A172 (cell line): ENCODE measurements at places on chromosomes 3 and 15. TPM values are rescaled to one million over a fixed set of nuclear protein-coding genes. Genes with fewer than 3 reads are reported as not detected.

DNA sequence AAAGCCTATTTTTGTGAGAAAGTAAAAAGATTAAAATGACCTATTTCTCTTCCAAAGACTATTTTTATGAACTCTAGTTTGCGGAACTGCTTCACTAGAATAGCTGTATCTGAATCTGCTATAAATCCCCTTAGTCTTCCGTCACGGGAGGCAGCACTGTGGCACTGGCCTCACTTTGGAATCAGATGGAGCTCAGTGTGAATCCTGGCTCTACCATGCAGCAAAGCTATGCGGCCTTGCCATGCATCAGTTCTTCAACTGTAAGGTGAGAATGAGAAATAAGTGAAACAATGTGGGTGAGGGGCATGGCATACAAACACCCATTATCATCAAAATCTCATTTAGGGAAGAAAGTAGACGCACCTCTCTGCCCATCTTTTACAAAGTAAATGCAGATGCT, 27.5 kb upstream of the CSPG5 start:
- no peak for DNase-seq

DNA sequence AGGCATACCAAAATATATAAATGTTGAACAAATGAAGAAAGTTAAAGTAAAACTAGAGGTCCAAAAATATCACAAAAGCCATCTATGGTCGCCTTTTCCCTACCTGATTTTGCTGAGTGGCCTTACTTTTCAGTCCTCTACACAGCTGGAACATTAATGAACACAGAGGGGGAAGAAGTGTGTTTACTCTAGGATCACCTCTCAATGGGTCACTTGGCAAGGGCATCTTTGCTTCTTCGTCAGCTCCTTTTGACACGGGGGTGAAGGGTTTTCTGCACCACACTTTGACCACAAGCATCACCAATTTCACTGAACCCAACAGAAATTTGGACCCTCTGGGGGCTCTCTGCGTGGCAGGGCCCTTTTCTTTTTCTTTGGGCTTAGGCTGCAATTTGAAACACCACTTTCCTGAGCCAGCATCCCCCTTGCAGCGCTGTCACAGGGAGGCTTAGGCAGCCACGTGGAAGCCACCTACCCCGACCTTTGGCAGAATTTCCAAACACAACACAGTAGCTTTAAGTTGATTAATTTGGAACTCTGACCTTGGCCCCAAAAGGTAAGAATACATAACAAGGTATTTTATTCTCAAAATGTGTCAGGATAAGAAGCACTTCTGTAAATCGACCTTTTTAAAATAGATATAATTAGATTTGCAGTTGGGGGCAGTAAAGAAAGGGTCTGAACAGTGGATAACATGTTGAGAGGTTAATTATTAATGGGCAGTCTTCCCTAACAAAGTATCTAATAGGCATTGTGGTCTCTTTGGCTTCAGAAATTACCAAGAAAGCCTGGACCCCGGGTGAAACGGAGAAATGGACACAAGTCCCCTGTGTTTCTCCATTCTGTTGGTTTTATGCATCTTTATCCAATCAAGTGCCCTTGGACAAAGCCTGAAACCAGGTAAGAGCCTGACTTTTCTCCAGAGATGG, at the start of gene LIPC:
Gene LIPC (plus strand): TSS at position 771 of the 929 bp plus-strand sequence. CDS start 42 bp downstream, at position 813.
- no peak for DNase-seq

DNA sequence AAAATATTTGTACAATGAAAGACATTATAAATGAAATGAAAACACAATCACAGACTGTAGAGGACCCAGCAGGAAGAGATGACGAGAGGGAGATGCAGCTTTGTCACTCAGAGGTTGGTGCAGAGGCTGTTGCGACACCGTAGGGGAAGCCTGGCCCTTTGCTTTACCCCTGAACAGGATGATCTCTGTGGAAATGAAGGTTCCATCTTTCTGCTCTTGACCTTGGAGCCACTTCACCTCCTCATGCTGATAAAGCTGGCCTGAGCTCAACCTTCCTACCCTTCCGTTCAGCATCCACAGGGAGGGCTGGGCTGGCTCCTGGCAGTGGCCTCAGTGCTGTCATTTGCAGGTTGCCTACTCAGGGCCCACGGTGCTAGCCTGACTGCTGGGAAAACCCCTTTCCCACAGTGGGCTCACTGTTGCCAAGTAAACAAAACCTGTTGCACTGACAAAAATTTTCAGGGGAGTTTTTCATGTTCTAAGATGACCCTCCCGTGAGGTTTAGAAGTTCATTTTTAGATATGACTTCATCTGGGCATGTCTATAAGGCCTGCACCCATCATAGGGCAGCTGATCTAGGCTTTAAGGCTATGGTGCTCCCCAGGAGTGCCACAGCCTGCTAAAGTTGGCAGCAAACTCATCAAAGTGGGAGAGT, 3.0 kb upstream of the CD80 start:
- no peak for DNase-seq

HIGD2B gene
- total RNA-seq = not detected in 2 replicates

DNA sequence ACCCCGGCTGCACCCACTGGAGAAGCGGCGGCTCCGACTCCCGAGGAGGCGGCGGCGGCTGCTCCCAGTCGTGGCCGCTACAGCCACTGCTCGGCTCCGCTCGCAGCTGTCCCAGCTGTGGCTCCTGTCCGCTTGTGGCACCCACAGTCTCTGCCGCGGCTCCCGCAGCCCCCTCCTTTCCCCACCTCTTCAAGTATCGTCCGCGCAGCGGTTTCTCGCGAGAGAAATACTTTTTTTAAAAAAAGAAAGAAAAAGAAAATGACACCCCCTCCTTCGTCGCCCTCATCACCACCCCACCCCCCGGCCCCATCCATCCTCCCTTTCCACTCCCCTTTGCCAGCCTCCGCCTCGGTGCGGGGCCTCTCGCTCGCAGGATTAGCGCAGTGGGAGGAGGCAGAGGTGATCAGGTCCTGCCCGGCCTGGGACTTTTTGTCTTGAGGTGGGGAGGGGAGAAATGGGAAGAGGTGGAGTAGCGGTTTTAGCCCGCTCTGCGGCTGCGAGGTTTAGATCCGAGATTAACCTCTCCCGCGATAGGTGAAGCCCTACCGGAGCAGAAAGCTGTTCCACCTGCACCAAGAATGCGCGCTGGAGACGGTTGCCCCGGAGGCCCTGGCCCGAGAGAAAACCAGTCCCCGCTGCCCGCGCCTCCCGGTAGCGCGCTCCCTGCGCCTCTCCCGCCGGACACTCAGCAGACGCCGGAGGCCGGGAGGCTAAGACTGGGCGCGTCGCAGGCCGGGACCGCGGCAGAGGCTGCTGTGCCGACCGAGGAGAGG, at the start of gene FBN1:
Gene FBN1 (minus strand): TSS at position 152 of the 773 bp plus-strand sequence. CDS start 940 bp downstream, outside the sequence.
- peak; percentile 90 for DNase-seq

- no peak for DNase-seq
Measured at GRCh38 chr3:194675680-194676079, 3.7 kb upstream of the LSG1 start.

TM4SF18 gene
- total RNA-seq = 0.45 and 2.1 TPM in 2 replicates

RPL14 gene
- 313 and 589 TPM in 2 replicates for total RNA-seq

GRCh38 chr3:161415506-161416231, 44.4 kb upstream of the SPTSSB start:
- DNase-seq = peak; percentile 55

DNA sequence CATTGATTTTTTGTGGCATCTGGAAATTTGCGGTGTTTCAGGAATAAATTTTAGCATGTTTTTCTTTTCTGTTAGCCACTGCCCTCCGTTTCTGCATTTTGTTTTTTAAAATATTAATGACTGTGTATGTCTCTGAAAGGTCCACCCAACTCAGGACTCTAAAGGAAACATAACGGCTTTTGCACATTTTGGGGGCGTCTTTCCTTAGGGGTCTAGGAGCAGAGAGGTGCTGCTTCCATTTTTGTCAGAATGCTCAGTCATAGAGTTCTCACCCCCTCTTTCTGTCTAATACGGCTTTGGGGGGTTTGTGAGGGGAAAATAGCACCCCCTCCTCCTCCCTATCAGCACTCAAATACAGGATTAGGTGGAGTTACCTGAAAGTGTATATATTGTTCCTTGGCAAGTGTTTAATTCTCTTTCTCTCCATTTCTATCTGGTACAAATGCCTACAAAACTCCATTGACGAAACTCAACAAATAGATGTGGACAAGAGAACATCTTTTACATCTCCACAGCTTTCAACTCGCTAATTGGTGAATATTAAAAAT, 219.4 kb downstream of the MEIS2 start:
- DNase-seq = no peak
